EL (cell line): ENCODE measurements at places on chromosomes 11 and 22.
A peak's percentile ranks its signal among the peaks of the same experiment; 100 is the strongest.

- DNase-seq: peak; percentile 92
Observed at GRCh38 chr11:59573216-59573615, 42.4 kb downstream of the OSBP start.

DNA sequence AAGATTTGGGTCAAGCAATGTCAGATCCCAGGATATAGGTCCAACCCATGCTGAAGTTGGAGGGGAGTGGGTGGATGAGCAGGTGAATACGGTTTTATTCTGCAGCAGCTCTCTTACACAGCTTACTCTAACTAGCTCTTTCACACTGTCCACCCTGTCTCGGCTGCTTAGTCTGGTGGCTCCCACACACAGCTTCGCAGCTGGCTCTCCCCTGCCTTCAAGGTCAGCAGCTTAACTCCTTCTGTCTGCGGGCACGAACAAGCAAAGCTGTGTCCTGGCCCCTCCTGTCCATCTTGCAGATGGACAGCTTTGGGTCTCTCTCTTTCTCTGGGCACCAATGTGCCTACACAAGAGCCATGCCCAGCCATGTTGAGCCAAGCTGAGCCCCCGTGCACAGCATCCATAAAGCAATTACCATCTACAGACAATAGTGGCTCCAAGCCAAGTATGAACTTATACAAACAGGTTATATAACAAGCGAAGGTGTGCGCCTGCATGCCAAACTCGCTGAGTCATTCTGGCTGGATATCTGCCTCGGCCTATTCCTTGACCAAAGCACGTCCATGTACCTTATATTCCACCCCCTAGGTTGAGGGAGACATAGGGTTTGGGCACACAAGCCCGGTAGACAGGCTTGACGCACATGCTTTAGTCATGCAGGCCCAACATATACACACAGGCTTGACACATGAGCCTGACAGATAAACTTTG, 1307.8 kb upstream of the RAG2 start:
- DNase-seq: no peak

GRCh38 chr11:95544095-95544856, 245.3 kb downstream of the FAM76B start:
- no peak for DNase-seq

DNA sequence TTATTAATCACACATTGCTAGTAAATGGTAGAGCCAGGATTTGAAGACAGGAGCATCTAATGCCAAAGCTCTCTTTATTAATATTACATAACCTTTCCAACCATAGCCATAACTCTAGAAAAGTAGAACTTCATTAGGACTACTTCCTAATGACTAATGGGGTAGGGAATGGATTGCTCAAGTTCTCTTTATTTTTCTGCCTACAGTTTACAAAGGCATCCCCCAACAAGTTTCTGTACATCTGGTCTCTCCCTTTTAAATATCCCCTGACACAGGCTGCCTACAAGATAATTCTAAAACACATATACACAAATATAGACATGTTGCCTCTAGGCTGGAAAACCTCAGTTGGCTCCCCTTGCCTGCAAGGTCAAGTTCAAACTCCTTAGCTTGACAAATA, 534.9 kb downstream of the SOX6 start:
- no peak for DNase-seq

DNA sequence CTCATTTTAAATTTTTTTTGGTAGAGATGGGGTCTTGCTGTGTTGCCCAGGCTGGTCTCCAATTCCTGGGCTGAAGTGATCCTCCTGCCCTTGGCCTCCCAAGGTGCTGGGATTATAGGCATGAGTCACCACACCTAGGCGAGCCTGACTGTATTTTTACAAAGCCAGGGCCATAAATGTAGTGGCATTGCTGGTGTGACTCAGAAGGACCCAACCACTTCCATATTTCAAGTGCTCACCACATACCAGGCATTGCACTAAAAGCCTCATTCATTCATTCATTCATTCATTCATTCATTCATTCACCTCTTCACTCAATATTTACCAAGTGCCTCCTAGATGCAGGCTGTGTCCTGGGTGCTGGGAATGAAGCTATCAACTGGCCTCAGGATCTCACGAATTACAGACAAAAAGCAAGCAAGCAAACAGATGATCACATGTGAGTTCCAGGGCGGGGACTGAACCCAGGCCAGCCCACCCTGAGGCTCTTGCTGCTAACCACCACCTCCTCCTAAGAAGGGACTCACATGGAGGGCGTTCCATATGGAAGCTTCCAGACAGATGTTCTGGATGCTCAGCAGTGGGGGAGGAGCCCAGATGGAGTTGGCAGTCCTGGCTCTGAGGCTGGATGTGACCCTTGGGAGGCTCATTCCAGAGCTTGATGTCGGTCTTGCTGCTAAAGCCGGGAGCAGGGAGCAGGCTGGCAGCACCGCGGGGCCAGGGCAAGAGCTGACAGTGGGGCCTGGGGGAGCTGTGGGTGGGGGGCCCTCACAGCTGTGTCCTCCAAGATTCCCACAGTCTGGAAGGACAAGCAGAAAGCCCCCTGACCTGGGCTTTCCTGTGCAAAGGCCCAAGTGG, 158.8 kb downstream of the CTTN start:
- peak; percentile 9 for DNase-seq

DNA sequence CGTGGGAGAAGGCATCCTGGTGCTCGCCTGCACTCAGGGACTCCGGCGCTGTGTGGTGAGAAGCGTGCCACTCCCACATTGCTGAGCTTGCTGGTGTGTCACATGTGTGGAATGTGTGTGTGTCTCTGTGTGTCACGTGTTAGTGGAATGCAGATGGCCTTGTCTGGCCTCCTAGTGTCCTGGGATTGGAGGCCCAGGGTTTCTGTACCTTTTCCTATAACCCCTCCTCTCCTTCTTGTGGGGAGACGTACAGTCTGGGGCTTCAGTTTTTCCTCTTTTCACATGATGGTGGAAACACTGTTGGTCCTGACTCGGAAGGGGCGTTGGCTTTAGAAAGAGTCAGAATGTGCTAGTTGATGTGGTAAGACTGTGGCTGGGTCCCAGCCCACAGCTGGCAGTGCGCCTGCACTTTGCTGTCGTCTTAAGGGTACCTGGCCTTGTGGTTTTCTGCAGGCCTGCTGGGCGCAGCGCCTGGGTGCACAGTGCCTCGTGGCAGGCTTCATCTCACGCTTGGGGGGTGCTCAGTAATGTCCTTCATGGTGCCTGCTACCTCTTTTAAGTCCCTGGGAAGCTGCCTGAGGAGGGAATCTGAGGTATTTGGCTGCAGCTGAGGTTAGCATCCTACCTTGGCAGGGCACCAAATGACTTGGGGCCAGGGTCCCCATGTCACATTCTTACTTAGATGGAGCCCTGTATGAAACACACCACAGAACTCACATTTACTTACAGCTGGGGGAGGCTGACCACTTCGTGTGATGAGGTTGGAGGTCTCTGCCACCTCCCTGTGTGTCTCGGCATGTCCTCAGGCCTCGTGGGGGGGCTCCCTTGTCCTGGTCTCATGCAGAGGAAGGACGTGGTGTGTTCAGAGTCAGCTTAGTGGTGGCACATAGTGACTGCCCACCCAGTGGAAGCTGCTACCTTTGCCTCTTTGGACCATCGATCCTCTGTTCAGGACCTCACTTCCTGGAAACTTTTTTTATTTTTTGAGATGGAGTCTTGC, 61.9 kb downstream of the MED15 start:
- DNase-seq: peak; percentile 99

GRCh38 chr22:46749682-46750529, 11.9 kb upstream of the CERK start:
- DNase-seq: peak; percentile 35

DNA sequence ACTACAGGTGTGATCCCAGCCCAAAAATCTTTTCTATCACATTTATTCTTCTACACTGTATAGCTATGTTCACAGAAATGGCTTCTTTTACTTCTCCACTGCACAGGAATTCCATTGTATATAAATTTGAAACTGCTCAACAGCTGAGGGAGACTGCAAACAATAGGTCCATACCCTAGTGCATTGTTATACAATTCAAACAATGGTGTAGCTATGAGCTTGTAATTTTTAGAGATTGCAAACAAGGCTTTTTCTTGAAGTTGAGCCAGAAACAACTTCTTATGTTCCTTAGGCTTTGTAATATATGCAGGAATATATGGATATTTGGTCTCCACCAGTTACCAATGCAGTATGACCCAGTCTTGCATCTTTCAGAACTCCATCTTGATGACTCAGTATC, 19.5 kb upstream of the SIK3 start:
- DNase-seq: no peak

GRCh38 chr22:22122348-22123117, 122.1 kb upstream of the VPREB1 start:
- DNase-seq: no peak

GRCh38 chr11:34292111-34292510, 65.7 kb downstream of the ABTB2 start:
- DNase-seq: no peak

DNA sequence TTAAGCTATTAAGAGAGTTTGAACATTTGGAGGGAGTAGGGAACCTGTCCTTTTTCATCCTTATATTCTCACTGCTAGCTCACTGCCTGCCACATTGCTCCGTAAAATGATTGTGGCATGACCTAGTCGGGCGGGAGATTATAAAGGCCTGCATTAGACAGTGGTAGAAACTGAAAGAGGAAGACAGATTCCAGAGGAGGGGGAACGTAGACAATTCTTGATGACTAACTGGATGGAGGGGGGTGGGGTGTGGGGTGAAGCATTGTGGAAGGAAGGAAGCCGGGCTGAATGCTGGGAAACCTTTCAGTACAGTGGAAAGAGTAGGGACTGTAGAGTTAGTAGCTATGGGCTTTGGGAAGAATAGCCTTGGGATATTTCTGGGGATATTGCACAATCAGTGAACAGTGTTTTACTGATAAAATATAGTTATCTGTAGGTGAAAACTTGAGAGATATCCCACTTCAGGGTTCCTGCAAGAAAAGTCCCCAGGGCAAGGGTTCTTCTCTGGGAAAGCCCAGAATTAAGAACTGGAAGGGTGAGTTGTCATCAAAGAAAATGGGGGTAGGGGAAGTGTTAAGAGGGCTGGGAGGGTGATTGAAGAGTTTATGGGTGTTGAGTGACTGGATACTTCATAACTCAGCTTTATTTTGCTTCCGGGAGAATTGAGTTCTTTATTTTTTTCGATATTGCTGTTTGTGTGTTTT, 2.1 kb downstream of the MED15 start:
- peak; percentile 97 for DNase-seq

DNA sequence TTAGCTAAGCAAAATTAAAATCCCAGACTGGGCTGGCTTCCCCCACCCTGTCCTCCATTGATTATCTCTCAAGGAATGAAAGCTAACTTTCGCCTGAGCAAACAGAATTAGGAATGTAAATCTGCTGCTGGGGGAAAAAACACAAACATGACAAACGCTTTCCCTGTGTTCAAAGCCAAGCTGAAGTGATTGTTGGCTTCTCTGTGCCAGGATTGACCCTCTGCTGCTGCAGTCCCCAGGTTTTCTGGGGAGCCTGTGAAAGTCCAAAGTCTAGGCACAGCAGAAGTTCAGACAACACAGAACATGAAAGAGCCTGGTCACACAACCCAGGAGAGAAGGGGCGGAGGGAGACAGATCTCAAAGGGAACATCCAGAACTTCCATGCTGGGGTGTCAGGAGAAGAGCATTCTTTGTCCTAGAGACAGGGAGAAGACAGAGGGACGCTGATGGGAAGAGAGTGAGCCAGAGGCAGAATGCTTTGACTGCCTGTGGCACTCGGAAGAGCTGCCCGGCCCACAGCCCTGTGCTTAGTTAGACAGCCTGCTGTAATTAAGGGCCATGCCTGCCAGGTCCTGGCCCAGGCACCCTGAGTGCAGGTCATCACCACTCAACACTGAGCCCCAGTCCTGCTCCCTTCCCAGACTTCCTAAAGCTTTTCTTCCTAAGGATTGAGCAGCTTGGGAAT, 6.9 kb downstream of the PATZ1 start:
- no peak for DNase-seq

DNA sequence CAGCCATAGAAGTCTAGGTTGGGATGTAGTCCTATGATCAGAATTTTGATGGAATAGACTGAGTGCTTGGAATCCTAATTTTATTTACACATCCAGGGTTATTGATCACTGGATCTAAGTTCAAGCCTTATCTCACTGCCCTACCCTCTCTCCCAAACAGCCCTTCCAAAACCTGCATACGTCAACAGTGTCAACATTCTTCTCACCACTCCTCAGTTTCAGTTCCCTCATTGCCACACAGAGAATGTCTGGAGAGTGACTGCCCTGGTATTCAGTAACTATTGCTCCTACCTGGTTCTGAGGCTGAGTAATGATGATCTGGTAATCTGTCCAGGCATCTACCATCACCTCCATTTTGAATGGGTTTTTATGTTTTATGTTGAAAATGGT, 60.0 kb downstream of the GLYATL1 start:
- DNase-seq: no peak

DNA sequence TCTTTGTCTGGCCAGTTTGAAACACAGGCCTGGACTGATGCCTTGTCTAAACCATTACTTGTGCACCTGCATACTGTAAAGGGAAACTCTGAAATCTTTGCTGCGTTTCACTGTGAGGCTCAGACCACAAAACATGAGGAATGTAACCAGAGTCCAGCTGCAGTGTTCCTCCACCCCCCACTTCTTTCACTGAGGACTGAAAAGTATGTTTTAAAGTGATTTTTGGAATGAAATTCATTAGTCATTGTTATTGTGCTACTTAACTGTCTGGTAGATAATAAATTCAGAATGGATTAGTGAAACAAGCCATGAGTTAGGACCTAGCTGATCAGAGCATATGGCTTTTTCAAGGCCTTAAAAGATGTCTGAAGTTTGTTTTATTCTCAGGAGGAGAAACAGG, 181.2 kb downstream of the WNT11 start:
- peak; percentile 83 for DNase-seq

DNA sequence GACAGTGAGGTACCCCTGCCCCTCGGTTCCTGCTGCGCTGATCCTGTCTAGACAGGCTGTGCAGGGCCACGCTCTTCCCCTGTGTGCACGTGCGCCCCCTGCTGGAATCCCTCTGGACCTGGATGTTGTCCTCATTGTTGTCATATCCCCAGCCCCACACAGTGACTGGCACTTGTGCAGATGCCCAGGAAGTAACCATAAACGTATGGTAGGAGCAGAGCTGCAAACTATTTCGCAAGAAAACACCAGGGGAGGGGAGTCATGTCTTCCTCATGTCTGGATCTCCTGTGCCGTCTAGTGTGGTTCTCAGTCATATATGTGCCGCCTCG, 114.7 kb downstream of the CRYBB2 start:
- DNase-seq: peak; percentile 35

DNA sequence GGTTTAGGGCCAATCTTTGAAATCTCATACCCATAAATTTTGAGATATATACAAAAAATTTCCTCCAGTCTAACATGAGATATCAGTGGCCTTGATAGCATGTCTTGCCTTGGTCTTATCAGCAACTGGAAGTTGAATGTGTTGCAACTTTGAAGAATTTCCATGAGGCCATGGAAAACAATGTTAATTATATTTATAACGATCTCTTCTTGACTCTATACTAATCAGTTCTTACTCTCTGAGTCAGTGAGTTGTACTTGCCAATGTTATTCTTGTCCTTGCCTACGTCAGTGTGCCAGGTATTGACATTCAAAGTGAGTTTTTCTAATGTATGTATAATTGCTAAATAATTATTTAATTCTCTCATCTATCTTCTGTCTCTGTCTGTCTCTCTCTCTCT, 535.1 kb downstream of the KCNA4 start:
- no peak for DNase-seq

GRCh38 chr22:22848364-22848866, 39.2 kb upstream of the IGLL5 start:
- DNase-seq: peak; percentile 47

GRCh38 chr22:21079493-21079892, 33.7 kb downstream of the LRRC74B start:
- no peak for DNase-seq

GRCh38 chr11:88448131-88448670, 110.7 kb upstream of the CTSC start:
- no peak for DNase-seq
